Fibroblast of upper back skin (primary cell): ENCODE measurements at places on chromosomes 7 and 10.

GRCh38 chr7:56007167-56007652 is 42.8 kb downstream of the NIPSNAP2 start:
- no peak for DNase-seq

GRCh38 chr10:27695706-27696105 is 49.9 kb downstream of the MKX start:
- DNase-seq = peak; percentile 45

DNA sequence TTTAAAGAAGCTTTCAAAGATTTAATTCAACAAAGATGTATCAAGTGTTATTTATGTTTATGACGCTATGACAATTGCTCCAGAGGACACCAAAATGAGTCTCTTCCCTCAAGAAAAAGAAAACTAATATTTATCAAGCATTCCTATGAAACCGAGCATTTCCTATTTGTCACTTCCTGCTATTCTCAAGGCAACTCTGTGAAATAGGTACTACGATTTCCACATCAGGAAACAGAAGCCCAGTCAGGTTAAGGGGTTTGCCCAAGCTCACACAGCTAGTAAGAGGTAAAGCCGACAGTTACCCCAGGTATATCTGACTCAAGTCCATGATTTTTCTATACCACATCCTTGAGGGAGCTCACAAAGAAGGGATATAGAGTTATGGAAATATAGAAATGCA is 85.9 kb downstream of the TRIL start:
- DNase-seq = no peak

GRCh38 chr10:6144406-6145165 is 55.8 kb downstream of the RBM17 start:
- peak; percentile 75 for DNase-seq

DNA sequence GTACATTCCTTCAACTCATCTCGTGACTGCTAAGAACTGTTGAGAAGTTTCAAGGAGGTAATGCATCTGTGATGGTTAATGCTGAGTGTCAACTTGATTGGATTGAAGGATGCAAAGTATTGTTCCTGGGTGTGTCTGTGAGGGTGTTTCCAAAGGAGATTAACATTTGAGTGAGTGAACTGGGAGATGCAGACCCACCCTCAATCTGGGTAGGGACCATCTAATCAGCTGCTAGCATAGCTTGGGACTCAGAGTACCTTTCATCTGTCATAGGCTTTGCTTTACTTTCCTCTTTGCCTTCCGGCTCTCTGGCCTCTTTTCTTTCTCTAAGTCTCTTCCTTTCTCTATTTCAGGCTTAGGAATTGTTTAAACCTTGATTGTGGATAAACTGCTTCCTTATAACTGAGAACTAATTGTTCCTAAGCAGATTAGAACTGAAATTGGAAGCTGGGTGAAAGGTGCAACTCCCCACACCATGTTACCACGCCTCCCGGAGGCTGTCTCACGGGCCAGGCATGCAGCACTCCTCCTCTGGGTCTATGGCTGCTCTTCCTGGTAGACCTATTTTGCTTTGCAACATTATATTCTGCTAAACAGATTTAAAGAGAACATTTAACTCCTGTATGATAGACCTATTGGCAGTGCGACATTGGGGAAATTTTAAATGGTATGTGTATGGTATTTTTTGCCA is 298.2 kb downstream of the CCSER2 start:
- DNase-seq = no peak

GRCh38 chr10:80194373-80195045 is 10.8 kb downstream of the ANXA11 start:
- DNase-seq = no peak

DNA sequence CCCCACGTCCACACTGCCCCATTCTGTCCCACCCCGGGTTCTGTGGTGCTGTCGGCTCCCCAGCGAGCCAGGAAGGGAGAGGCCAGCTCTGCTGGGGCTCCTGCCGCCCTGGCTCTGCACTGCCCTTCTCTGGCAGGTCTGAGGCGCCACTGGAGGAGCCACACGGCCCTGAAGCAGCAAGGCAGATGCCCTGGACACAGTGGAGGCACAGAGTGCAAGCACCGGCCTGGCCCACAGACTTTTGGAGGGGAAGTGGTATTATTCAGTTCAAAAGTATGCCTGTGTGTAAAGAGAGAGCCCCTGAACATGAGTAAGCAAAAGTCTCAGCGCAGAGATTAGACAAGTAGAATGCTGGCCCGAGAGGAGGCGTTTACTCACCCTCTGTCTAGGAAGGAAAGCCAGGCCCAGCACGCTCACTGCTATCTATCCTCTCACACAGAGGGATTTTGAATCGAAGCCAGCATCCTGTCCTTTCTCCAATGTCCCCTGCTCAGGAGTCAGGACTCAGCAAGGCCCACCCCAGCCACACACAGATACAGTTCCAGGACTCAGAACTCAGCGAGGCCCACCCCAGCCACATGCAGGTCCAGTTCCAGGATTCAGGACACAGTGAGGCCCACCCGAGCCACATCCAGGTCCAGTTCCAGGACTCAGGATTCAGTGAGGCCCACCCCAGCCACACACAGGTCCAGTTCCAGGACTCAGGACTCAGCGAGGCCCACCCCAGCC is 115.0 kb downstream of the EGFR start:
- peak; percentile 99 for DNase-seq
